Fibroblast of skin of right biceps (primary cell): ENCODE measurements at places on chromosomes 7 and 10.
A peak's percentile ranks its signal among the peaks of the same experiment; 100 is the strongest.

DNA sequence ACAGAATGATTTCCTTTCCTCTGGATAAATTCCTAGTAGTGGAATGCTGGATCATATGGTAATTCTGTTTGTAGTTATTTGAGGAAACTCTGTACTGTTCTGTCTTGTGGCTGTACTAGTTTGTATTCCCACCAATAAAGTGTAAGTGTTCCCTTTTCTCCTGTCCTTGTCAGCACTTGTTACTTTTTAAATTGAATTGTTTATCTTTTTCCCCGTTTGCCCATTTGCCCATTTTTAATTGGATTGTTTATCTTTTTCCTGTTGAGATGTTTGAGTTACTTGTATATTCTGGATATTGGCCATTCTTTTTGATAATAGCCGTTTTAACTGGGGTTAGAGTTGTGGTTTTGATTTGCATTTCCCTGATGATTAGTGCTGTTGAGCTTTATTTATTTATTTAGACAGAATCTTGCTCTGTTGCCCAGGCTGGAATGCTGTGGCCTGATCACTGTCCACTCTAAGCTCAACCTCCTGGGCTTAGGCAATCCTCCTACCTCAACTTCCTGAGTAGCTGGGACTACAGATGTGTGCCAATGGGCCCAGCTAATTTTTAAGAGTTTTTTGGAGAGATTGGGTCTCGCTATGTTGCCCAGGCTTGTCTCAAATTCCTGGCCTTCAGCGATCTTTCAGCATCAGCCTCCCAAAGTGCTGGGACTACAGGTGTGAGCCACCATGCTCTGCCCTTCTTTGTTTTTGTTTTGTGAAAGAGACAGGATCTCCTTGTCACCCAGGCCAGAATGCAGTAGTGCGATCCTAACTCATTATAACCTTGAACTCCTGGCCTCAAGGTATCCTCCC is 23.0 kb downstream of the BMPR1A start:
- DNase-seq, result no peak

GRCh38 chr7:112192236-112193154 is 13.7 kb downstream of the DOCK4 start:
- DNase-seq, result peak; percentile 69

- DNase-seq, result no peak
Observed at GRCh38 chr10:96968682-96969423, 136.8 kb downstream of the LCOR start.

- DNase-seq, result peak; percentile 75
Observed at GRCh38 chr7:43516581-43517342, 66.1 kb upstream of the STK17A start.

GRCh38 chr7:149048805-149049204 is 20.5 kb upstream of the PDIA4 start:
- DNase-seq, result no peak

DNA sequence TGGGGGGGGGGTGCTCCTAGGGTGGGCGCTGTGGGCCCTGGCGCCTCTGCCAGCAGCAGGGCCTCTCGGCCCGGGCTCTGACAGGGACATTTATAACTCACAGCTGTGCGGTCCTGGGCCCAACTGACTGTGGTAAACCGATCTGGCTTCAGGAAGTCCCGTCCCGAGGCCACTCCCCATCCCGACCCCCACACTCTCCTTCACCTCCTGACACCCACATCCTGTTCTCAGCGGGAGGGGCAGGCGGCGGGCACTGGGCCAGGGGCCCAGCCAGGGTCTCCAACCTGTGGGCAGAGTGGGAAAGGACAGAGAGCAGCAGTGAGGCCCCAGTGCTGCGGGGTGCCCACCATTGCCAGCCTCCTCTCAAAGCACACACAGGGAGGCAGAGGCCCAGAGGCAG is 69.1 kb downstream of the ZMIZ1 start:
- DNase-seq, result peak; percentile 55

DNA sequence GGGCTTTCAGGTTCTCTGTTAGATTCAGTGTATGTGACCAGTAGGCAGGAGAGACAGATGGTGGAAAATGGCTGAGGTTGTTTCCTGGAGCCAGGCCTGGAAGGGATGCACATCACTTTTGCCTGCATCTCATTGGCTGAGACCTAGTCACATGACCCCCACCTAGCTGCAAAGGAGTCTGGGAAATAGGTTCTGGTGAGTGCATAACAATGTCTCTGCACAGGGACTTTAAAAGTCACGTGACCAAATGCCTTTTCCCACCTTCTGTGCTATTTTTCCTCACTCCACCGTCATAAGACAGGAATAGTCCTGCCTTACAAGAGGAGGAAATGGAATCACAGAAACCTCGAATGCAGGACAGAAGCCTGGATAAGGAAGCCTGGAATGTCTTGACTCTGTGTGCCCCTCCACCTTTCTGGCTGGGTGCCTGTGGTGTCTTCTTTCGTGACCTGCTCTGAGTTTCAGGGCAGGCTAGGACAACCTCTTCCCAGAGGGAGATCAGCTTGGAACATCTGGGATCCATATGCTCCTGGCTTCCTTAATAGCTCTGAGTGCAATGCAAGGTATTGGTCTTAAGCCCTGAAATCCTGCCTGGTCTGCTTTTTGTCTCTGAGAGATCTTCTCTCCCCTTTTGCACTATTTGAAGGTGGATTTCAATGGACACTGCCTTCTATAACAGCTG is 139.9 kb upstream of the ZNF438 start:
- DNase-seq, result peak; percentile 68

GRCh38 chr10:120005207-120006201 is 113.0 kb downstream of the SEC23IP start:
- DNase-seq, result no peak

- peak; percentile 15 for DNase-seq
Observed at GRCh38 chr10:87092861-87093631, 1.6 kb downstream of the GLUD1 start.

- DNase-seq, result no peak
Observed at GRCh38 chr7:37768611-37769010, 79.8 kb upstream of the NME8 start.

DNA sequence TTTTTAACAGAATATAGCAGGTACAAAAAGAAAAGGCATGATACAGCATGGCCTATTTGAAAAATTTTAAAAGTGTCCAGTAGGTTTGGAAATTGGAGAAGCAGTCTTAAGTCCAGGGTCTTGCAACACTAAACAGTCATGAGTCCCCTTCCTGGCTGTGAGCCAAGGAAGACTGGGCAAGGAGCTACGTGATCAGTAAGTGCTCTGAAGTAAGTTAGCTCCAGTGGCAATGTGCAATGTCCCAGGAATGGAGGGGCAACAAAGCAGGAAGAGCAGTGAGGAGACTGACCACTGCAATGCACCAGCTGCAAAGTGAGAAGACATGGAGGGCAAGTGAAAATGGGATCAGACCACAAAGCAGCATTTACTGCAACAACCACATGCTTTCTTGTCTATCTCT is 72.9 kb upstream of the GRID1 start:
- DNase-seq, result peak; percentile 81

GRCh38 chr7:16028103-16028502 is 341.6 kb upstream of the MEOX2 start:
- DNase-seq, result peak; percentile 92

GRCh38 chr7:78345293-78345911 is 546.8 kb downstream of the PHTF2 start:
- peak; percentile 50 for DNase-seq

DNA sequence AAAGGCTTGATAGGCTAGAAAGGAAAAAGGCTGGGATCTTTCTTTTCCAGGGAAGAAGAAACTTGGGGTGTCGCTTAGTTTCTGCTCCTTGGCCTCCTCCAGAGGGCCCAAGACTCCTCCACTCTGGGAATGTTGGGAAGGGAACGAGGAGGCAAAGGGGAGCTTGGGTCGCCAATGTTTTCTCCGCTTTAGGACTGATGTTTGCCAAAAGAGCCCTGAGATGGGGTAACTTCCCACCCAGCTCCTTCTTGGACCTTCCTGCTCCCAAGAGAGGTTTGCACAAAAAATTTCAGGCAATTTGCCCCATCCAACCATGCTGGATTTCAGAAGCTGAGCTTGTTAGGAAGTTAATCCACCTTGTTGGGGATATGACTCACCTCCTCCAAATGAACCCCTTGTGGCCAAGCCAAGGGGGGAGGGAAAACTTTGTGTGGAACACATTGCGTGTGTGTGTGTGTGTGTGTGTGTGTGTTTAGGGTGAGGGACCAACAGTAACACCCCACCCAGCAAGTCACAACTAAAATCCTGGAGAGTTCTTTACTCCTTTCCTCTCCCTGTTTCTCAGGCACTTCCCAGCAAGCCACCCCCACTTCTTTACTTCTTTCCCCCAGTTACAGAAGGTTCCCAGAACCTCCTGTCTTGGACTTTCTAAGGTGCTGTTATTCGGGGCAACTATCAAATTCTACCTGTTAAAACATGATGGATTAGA is 8.7 kb upstream of the HOXA2 start:
- peak; percentile 80 for DNase-seq

DNA sequence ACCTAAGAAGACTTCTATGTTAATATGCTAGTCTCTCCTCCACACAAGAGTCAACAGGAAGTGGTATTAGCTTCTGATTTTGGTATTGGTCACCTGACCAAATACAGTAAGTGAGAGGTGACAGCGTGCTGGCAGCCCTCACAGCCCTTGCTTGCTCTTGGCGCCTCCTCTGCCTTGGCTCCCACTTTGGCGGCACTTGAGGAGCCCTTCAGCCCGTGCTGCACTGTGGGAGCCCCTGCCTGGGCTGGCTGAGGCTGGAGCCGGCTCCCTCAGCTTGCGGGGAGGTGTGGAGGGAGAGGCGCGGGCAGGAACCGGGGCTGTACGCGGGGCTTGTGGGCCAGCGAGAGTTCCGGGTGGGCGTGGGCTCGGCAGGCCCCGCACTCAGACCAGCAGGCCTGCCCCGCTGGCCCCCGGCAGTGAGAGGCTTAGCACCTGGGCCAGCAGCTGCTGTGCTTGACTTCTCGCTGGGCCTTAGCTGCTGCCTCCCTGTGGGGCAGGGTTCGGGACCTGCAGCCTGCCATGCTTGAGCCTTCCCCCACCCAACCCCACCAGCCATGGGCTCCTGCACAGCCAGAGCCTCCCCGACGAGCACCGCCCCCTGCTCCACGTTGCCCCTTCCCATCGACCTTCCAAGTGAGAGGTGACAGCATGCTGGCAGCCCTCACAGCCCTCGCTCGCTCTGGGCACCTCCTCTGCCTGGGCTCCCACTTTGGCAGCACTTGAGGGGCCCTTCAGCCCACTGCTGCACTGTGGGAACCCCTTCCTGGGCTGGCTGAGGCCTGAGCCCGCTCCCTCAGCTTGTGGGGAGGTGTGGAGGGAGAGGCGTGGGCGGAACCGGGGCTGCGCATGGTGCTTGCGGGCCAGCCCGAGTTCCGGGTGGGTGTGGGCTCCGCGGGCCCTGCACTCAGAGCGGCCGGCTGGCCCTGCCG is 4.2 kb upstream of the ACSL5 start:
- DNase-seq, result no peak

- no peak for DNase-seq
Observed at GRCh38 chr7:474605-475424, 44.8 kb downstream of the PDGFA start.

DNA sequence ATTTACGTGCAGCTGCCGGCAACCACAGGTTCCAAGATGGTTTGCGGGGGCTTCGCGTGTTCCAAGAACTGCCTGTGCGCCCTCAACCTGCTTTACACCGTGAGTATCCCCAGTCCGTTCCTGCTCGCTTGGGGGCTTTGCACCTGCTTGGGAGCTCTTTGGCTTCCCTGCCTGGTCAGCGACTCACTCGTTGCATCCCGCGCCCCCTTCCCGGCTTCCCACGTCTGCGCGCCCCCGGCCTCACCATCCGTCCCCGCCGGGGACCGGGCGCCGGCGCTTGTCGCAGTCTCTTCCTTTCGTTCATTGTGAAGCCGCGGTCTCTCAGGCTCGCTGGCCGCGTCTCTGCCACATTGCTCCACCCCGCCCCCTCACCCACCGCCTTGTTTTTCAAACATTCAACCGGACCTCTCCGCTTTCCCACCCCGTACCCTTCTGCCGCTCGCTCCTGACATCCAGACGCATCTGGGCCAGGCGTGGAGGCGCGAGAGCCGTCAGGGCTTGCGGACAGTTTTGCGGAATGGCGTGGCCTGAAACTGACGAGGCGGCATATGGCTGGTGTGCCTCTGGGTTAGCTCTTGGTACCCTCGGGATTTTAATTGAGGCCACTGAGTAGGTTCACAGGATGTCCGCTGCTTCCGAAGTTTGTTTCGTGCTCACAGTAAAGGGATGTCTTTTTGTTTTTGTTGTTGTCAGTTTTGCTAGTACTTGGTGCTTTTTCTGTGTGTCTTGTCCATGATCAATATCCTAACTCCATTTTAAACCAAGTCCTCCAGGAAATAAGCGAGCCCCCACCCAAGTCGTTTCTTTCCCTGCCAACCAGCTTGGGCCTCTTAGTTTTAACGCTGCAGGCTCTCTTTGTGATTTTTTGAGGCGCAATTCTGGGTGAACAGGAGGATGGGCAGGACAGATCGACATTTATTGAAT is 639 bp downstream of the TSPAN13 start:
- DNase-seq, result peak; percentile 19

- peak; percentile 53 for DNase-seq
Observed at GRCh38 chr7:30027065-30027456, 559 bp upstream of the FKBP14 start.

DNA sequence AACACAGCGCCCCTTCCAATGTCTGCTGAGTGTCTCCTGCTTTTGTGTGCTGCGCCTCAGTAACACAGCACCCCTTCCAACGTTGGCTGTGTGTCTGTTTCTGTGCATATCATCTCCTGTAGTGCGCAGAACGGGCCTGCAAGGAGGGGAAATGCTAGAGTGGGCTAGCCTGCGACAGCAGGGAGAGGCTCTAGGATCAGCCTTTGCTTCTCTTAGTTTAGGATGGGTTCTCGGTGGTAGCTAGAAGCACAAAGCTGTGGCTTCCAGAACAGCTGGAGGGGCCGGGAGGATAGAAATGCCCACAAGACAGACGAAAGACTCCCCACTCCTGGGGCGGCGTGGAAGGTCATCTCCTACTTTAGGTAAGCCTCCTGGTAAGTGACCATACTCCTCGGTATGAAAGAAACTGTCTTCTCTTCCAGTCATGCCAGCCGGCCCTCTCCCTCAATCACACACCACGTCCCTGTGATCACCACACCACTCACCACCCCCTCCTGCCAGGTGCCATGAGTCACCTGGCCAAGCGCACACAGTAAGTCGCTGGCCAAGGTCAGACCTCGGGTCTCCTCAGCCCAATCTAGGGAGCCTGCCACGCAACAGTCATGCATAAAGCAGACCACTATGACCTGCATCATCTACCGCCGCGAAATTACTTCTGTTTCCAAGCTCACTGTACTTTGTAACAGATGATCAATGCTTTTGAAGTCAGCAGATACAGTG is 4.8 kb downstream of the PITRM1 start:
- DNase-seq, result no peak

GRCh38 chr7:105346593-105347322 is 42.0 kb downstream of the SRPK2 start:
- DNase-seq, result no peak

DNA sequence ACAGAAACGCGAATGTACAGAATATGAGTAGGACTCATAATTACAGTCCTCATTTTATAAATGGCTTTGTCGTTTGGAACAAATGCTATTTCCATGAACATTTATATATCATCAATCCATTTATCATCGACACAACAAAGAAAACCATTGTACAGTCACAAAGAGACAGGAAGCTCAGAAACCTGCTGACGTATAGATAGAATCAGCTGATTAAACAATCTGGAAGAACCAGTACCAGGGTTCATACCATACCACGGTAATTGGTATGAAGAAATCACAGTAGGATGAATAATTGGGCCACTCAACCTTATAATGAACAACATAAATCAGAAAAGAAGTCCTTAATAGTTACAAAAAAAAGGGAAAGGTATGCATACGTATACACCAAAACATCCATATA is 295.0 kb downstream of the PARD3 start:
- no peak for DNase-seq
